ENCODE measurements at places on chromosomes 1 and 21. TPM values are rescaled to one million over a fixed set of nuclear protein-coding genes. Genes with fewer than 3 reads are reported as not detected.

Gene PSRC1
- 31.5 TPM for total RNA-seq

Gene PLA2G2F
- total RNA-seq, result not detected

Gene PLEKHN1
- 4.9 TPM for total RNA-seq

Gene PKP1
- under 0.01 TPM for total RNA-seq

Gene NBPF6
- total RNA-seq, result 1.1 TPM

Gene KLF17
- total RNA-seq, result under 0.01 TPM

Gene GUCA2A
- not detected for total RNA-seq

Gene CHIA
- not detected for total RNA-seq

Gene AKR7A3
- 0.29 TPM for total RNA-seq

Gene MPL
- 0.86 TPM for total RNA-seq

Gene ORC1
- total RNA-seq, result 0.44 TPM

All from placental pericyte (primary cell).